ENCODE measurements at places on chromosomes 16 and 17.

- DNase-seq: peak; percentile 36
Measured at GRCh38 chr16:84730406-84731106, 30.8 kb downstream of the USP10 start.

DNA sequence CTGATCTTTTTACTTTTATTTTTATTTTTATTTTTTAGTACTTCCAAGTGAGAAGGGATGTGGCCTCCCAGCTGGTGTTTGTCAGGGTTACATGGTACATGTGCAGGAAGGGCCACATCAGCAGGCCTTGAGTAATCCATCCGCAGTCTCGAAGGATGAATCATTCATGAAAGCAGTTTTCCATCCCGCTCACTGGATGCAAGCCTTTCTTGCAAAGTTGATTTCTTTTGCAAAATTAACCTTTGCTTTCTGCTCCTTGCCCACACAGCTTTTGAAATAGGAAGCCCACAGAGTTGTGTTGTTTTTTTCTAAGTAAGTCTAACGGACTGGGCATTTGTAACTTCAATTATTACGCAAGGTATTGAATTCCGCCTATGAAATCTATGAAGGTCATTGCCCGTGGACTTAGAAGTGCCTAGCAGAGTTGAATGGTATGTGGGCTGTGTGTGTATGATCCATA, 157.4 kb downstream of the PRKCA start:
- DNase-seq: no peak

DNA sequence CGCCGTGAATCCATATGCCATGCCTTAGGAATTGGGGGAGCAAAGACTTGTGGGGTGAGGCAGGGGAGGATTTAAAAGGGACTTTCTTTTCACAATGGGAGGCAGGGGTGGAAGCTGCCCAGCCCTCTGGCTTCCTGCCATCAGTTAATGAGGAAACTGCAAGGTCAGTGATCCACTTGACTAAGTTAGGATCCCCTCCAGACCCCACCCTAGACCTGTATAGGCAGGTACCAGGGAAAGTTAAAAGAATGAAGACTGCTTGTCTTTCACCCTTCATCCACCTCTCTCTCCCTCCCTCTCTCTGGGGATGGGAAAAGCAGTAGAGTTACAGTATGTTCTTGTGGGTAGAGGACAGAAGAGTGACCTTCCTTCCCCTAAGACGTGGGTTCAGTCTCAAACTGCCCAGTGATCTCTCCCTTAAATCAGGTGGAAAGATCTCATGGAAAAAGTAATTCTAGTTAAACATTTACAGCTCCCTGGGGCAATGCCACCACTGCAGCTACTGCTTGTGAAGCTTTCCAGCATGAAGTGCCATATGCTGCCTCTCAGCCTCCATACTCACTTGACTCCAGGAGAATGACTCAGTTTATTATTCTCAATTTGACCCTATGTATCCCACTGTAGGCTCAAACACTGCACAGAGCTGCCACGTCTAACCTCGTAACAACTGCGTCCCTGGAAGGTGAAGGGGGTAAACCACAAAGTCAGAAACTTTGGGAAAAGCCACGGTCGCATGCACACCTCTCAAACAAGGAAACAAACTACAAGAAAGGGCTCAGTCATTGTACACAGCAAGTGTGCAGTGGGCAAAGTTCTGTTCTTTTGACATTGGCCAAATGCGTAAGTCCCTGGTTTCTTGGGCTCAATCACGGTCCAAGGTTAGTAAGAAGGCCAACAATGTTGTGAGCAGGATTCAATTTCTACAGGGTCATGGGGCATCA, 1.2 kb downstream of the COA3 start:
- DNase-seq: no peak

DNA sequence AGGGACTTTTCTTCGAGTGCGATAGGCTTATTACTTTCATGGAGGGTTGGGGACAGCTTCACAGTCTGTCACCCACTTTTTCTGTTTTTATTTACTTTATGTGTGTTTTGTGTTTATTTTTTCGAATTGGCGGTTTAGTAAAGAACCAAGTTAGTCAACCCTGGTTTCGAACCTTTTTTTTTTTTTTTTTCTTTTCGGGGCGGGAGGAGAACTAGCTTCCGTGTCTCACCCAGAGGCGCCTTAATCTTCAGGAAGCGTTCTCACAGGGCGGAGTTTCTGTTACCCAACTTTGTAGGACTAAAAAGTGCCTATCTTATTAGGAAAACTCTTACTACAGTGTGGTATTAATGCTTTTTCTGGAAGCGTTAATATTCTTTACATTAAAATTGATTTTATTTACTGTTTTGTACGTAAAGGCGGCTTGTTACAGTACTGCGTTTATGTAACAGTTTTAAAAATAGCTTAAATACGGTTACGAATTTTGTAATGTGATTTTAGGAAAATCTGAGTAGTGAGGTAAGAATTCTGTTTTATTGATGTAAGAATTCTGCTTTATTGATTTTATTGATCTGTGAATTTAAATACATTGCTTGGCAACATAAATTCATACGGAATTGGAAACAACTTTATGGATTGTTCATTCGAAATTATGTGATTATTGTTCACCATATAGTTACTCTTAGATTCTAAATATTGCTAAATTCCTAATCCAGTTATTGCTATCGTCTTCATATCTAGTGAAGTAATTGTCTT, 885 bp downstream of the ZNF207 start:
- DNase-seq: peak; percentile 16

DNA sequence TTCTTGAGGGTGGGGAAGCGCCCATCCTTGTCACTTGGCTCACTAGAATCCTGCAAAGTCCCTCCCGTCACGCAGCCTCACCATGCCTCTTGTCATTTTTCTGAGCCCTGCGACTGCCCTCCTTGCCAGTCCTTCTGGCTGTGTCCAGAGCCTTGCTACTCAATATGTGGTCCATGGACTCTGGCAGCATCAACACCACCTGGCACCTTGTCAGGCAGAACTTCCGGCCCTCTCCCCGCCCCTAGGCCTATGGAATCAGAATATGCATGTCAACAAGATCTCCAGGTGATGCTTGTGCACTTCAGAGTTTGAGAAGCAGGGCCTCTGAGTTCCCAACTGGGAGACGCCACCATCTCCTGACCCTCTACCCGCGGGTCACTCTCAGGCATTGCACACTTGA, 12.1 kb downstream of the PIMREG start:
- no peak for DNase-seq

- DNase-seq: no peak
Measured at GRCh38 chr17:83006515-83007455, 72.6 kb upstream of the METRNL start.

DNA sequence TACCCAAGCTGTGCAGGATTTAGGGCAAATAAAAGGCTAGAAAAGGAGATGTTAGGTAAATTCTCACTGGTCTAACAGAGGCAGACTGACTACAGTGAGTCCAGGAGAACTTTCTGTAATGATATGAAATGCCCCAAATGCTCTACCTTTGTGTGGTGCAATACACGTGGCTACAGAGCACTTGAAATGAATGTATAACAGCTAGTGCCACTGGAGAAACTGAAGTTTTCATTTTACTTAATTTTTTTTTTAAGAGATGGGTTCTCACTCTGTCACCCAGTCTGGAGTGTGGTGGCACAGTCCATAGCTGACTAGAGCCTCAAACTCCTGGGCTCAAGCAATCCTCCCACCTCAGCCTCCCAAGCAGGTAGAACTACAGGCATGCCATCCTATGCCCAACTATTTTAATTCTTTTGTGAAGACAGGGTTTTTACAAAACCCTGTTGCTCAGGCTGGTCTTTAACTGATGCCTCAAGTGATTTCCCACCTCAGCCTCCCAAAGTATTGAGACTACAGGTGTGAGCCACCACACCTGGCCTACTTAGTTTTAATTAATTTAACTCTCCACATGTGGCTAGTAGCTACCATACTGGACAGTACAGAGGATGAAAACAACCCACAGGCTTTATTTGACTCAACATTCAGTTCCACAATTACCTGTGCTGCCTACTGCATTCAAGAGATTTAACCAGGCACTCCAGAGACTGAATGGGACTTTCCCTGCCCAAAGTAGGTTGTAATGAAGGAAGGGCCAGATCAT, 84.8 kb upstream of the PLEKHM1 start:
- no peak for DNase-seq

- no peak for DNase-seq
Measured at GRCh38 chr17:14308636-14308964, 7.7 kb downstream of the HS3ST3B1 start.

GRCh38 chr16:88346680-88347505, 35.9 kb upstream of the ZNF469 start:
- no peak for DNase-seq

DNA sequence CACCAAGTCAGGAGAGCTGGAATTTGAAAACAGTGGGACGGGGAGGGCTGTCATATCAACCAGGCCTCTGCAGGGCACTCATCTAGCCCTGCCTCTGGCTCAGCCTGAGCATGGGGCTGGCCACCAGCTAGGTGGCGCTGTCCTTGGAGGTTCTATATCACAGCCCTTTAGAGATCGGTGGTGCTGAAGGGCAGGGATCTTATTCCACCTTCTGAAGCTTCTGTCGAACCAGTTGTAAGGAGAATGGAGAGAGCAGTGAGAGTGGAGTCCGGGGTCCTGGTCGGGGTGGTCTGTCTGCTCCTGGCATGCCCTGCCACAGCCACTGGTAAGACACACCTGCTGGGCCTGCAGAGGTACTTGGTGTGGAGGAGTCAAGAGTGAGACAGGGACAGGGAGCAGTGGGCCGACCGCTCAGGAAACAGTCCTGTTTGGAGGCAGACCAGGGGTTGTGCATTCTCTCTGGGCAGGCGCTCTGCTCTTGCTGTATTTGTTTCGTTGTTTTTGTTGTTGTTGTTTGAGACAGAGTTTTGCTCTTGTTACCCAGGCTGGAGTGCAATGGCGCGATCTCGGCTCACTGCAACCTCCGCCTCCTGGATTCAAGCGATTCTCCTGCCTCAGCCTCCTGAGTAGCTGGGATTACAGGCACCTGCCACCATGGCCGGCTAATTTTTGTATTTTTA, at the start of gene CES3:
Gene CES3, plus strand, starts transcription at position 202 of the 680 bp plus-strand sequence. Its CDS starts 42 bp downstream, at position 244.
- DNase-seq: peak; percentile 46

Data from GM19239 (cell line).